ENCODE measurements at places on chromosomes 5 and 9. TPM values are rescaled to one million over a fixed set of nuclear protein-coding genes. Genes with fewer than 3 reads are reported as not detected.
A peak's percentile ranks its signal among the peaks of the same experiment; 100 is the strongest.

DNA sequence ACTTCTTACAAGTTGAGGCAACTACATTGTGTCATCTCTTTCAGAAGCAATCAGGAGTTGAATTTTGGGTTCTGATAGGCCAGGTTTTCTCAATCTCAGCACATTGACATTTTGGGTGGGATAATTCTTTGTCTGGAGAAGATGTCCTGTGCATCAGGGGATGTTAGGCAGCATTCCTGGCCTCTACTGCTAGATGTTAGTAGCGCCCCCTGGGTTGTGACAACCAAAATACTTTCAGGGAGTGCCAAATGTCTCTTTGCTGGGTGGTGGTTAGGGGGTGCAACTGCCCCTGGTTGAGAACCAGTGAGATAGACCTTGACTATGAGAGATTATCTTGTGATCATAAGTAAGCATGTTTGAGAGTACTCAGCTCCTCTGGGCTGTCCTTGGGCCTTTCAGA is 164.3 kb upstream of the KLF9 start:
- no peaks in the 10 kb centered on the region for H3K36me3 ChIP-seq
- H3K27me3 ChIP-seq: no peaks in the 10 kb centered on the region
- DNase-seq: no peak

The TNFSF15 gene
- total RNA-seq: 1.5 TPM

The SOHLH1 gene
- not detected for total RNA-seq

GRCh38 chr5:153896701-153897100 is 142.0 kb downstream of the FAM114A2 start:
- H3K4me3 ChIP-seq: no peak overlapping the region
- no peaks in the 10 kb centered on the region for H3K4me1 ChIP-seq
- DNase-seq: no peak
- no peak overlapping the region for H3K27ac ChIP-seq

DNA sequence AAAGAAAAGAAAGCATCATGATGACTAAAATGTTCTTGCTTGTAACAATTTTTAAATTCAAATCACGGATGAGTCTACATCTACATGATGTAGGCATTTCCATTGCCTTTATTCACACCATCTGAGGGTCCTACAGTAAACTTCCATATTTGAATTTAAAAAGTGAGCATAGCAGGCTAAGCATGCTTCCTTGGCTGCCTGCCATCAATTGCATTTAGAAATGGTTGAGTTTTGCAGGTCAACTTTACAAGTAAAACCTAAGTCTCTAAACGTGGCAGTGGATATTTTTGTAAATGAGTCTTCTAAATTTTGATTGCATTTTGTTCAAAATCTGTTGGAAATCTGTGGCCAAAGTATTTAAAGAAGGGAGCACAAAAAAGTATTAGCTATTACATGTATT is 136.5 kb upstream of the PTCH1 start:
- H3K27ac ChIP-seq: no peak overlapping the region
- no peaks in the 10 kb centered on the region for H3K36me3 ChIP-seq
- no peaks in the 10 kb centered on the region for H3K4me1 ChIP-seq
- H3K27me3 ChIP-seq: peaks cover 10% of the 10 kb centered on the region

DNA sequence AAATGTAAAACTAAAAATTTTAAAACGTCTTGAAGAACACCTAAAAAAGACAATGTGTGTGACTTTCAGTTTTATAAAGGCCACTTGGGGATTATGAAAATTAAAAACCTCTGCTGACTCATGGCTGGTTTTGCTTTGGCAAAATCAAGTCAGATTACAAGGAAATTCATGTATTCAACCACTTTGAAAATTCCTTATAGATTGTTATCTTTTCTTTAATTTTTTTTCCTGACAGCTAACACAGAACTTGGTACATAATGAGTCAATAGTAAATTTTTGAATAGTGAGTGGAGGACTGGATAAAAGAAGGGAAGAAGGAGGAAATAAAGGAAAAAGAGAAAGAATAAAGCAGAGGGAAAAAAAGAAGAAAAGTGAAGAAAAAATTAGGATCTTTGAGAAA is 1774.7 kb upstream of the ACO1 start:
- no peaks in the 10 kb centered on the region for H3K27me3 ChIP-seq
- no peak for DNase-seq
- no peak overlapping the region for H3K4me3 ChIP-seq
- H3K4me1 ChIP-seq: no peaks in the 10 kb centered on the region

The SLC6A3 gene
- total RNA-seq: not detected

The SHOC1 gene
- total RNA-seq: not detected

The ADCY2 gene
- not detected for total RNA-seq

DNA sequence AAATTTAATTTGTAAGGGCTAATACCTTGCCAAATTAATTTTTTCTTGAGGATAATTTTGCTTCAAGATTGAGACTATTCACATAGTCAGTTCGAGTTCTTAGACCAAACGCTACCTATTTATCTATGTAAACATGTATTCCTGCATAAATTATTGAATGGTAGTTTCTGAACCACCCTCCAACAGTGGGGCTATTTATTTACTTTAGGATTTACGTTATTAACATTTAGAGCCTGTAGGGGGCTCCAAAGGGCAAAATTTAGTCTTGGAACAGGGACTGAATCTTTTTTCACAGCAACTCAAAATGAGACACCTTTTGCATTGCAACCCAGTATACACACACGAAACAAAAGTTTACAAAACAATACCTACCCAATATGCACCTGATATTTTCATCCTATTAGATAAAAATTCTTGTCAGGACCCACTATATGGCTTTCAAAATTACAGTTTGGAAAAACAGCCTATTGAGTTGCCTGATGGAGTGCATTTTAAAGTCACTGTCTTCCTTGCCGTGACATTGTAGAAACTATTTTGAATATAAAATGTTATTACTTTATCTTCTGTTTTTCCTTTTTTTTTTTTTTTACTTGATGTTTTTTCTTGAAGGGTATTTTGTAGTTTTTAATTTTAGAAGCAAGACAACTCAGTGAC is 47.1 kb upstream of the POU4F3 start:
- peak; percentile 71 for DNase-seq
- H3K4me1 ChIP-seq: no peaks in the 10 kb centered on the region
- no peak overlapping the region for H3K27ac ChIP-seq
- H3K4me3 ChIP-seq: no peak overlapping the region
- H3K27me3 ChIP-seq: no peaks in the 10 kb centered on the region
- H3K36me3 ChIP-seq: peaks cover 10% of the 10 kb centered on the region

The CCL27 gene
- total RNA-seq: 0.52 TPM

DNA sequence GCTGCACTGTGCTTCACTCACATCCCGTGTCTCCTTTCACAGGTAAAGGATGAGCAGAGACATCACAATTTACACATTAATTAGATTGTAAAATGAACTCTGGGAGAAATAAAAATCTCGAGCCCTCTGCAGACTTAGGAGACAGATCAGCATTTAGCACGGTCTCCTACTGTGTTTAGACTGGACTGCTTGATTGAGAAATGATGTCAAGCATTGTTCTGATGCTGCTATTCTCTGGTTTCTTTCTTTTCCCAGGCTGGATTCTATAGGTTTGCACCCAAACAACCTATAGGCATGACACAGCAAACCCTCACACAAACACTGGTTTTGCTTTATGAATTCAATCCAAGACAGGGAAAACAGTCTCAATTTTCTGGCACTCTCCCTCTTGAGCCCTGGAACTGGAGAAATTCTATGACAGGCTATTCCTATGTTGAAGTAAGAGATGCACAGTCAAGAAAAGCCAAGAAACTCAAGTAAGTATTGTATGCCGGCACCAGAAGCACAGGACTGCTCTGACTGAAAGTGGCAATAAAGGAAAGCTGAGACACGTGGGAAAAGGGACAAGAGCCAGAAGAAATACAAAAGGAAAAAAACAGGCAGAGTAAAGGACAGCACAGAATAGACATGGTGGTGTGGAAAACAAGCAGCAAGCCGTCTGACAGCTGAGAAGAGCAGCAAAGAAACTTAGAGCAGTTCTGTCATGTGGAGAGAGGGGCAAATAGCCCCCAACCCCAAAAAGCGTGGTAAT is 24.8 kb upstream of the ERAP2 start:
- no peaks in the 10 kb centered on the region for H3K36me3 ChIP-seq
- DNase-seq: no peak
- no peaks in the 10 kb centered on the region for H3K4me1 ChIP-seq
- no peak overlapping the region for H3K27ac ChIP-seq
- H3K27me3 ChIP-seq: peaks cover 31% of the 10 kb centered on the region

DNA sequence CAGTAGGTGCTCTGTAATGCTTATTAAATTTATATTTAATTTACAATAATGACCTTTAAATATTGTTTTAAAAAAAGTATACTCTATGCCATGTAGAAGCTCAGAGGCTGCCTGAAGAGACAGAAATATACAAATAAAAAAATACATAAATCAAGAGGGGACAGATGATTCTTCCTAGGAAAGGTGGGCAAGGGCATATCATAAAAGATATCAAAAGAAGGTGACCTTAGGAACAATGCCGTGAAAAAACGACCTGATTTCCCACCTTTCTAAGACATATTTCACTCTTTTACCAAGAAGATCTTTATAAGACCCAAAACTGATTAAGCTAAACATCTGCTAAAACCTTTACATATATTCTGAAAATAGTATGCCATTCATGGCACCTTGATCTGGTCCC is 128.9 kb downstream of the NFIB start:
- no peak overlapping the region for H3K27ac ChIP-seq
- no peak for DNase-seq
- no peaks in the 10 kb centered on the region for H3K4me1 ChIP-seq
- no peaks in the 10 kb centered on the region for H3K27me3 ChIP-seq
- H3K4me3 ChIP-seq: no peak overlapping the region
- H3K36me3 ChIP-seq: no peaks in the 10 kb centered on the region

DNA sequence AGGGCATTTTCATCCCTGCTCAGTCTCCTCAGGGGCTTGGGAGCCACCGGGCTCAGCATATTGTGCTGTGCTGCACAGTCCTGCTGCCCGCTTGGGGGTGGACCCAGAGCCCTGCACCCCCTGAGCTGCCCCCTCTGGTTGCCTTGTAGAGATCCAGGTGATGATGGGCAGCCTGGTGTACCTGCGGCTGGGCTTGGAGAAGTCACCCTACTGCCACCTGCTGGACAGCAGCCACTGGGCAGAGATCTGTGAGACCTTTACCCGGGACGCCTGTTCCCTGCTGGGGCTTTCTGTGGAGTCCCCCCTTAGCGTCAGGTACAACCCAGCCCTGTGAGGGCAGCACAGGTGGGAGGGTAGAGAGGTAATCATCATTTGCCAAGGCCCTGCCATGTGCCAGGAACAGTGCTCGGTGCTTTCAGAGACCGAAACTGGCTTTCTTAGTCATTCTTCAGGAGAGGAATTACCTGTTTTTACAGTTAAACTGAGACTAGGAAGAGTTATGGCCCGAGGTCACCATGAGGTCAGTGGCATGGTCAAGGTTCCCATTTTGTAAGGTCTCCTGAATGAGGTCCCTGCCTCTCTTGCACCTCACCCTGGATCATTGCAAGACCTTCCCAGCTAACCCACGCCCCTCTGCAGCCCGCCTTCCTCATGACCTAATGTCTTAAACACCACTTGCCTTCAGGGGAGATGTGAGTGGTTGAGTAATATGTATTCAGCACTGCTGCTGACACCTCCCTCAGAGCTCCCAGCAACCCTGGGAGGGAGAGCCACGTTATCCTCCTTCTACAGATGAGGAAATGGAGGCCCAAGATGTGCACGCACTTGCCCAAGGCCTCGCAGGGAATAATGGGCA is 7.5 kb downstream of the NHP2 start:
- peaks cover 67% of the 10 kb centered on the region for H3K36me3 ChIP-seq
- H3K27ac ChIP-seq: peak overlapping the region; percentile 35
- peaks cover 31% of the 10 kb centered on the region for H3K4me1 ChIP-seq
- no peak overlapping the region for H3K4me3 ChIP-seq
- DNase-seq: peak; percentile 91

GRCh38 chr5:73434907-73435306 is 13.7 kb downstream of the FOXD1 start:
- no peak overlapping the region for H3K27ac ChIP-seq
- H3K4me3 ChIP-seq: no peak overlapping the region
- H3K36me3 ChIP-seq: peaks cover 4% of the 10 kb centered on the region
- no peak for DNase-seq
- peaks cover 6% of the 10 kb centered on the region for H3K4me1 ChIP-seq
- peaks cover 68% of the 10 kb centered on the region for H3K27me3 ChIP-seq

- no peaks in the 10 kb centered on the region for H3K27me3 ChIP-seq
- no peak overlapping the region for H3K4me3 ChIP-seq
- DNase-seq: no peak
- no peaks in the 10 kb centered on the region for H3K36me3 ChIP-seq
- no peaks in the 10 kb centered on the region for H3K4me1 ChIP-seq
- no peak overlapping the region for H3K27ac ChIP-seq
These were observed 19.9 kb upstream of the MUSK start for GRCh38 chr9:110648696-110649095.

- peaks cover 9% of the 10 kb centered on the region for H3K27me3 ChIP-seq
- H3K4me3 ChIP-seq: no peak overlapping the region
- H3K27ac ChIP-seq: no peak overlapping the region
- H3K36me3 ChIP-seq: no peaks in the 10 kb centered on the region
- no peak for DNase-seq
These were observed 83.3 kb downstream of the ZNF608 start for GRCh38 chr5:124663101-124663506.

The PCDHGA4 gene
- 0.37 TPM for total RNA-seq

- H3K27me3 ChIP-seq: peaks cover 90% of the 10 kb centered on the region
- H3K4me1 ChIP-seq: peaks cover 26% of the 10 kb centered on the region
- DNase-seq: peak; percentile 74
- H3K36me3 ChIP-seq: peaks cover 7% of the 10 kb centered on the region
- H3K27ac ChIP-seq: peak overlapping the region; percentile 34
These were observed 353 bp upstream of the PAX5 start for GRCh38 chr9:37034305-37034937.

GRCh38 chr9:17807613-17808282 is 228.9 kb downstream of the SH3GL2 start:
- H3K36me3 ChIP-seq: no peaks in the 10 kb centered on the region
- no peaks in the 10 kb centered on the region for H3K27me3 ChIP-seq
- H3K4me3 ChIP-seq: no peak overlapping the region
- no peaks in the 10 kb centered on the region for H3K4me1 ChIP-seq
- no peak overlapping the region for H3K27ac ChIP-seq

GRCh38 chr5:122182491-122182921 is 53.2 kb downstream of the ZNF474 start:
- no peak overlapping the region for H3K4me3 ChIP-seq
- no peak overlapping the region for H3K27ac ChIP-seq
- DNase-seq: no peak
- no peaks in the 10 kb centered on the region for H3K27me3 ChIP-seq
- no peaks in the 10 kb centered on the region for H3K4me1 ChIP-seq

The ARL14EPL gene
- not detected for total RNA-seq

The VCP gene
- total RNA-seq: 335 TPM
